ENCODE measurements at places on chromosomes 3 and 15.
A peak's percentile ranks its signal among the peaks of the same experiment; 100 is the strongest.

DNA sequence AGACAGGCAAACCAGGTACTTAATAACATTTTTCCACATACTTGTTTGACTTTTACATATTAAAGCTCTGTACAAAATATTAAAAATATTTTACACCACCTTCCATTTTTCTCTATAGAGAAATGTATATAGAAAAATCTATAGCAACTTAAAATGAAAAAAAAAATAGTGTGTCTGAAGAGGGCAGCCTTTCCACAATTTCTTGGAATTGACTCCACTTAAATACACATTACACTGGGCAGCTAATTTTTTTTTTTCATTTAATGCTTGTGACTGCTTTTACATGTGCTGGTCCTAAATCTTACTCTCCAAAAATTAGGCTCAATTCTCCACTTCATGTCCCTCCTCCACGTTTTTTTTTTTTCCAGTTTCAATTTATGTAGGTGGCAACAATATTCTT is 427.0 kb upstream of the RBMS3 start:
- DNase-seq = no peak

DNA sequence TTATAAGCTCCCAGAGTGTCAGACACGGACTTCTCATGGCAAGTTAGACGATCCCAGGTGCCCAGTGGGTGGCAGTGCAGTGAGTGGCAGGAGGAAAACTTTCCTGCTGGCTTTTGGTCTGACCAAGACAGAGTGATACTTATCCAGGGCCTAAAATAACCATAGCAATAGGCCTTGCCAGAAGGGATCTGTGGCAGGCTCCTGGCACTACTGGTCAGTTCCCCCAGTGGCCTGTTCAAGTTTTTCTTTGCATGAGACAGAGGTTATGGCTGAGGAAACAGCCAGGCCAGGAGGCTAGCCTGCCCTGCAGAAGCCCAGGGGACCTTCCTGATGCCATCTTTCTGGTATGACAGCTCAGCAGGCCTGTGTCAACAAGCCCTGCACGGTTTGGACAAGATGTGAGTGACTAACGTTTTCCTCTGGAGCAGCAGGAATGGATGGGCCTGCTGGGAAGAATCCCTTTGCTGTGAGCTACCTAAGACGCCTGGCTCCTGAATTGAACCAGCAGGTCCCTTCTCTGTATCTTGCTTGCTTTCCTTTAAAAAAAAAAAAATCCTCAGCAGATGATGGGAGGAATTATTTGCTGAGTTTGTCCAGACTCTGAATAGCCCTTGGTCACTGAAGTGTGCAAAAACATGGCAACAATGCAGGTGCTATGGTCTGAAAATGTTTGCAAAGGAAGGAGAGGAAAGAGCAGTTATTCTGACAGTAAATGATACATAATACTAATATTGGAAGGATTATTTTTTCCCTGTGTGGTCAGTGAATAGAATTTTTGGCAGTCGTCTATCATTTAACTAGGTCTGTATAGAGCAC is 18.0 kb downstream of the SCG5 start:
- DNase-seq = peak; percentile 57

DNA sequence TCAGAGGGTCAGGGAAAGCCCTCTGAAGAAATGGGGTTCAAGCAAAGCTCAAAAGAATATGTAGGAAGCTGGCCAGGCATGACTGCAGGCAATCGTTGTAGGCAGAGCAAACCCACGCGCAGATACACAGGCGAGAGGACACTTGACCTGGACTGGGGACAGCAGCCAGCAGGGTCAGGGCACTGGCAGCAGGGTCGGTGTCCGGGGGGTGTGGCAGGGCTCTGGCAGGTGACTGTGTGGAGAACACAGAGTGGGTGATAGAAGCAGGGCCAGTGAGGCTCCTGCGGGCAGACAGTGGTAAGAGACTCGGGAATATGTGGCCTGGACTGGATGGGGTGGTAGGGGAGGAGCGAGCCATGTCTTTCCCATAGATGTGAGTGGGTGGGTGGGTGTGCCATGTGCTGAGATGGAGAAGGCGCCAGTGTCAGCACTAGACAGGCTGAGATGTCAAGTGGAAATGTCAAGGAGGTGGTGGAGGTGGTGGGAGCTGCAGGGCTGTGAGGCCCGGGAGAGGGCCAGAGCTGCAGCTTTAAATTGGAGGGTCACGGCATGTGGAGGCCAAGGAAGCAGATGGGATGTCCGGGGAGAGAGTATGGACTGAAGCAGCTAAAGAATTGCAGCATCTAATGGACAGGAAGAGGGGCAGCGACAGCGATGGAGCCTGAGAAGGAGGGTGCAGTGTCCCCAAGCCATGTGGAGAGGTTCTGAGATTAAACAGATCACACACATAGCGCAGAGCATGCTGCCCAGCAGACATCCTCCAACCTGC is 13.4 kb downstream of the TMEM43 start:
- DNase-seq = no peak

GRCh38 chr3:128447561-128448013 is 19.1 kb downstream of the DNAJB8 start:
- no peak for DNase-seq

DNA sequence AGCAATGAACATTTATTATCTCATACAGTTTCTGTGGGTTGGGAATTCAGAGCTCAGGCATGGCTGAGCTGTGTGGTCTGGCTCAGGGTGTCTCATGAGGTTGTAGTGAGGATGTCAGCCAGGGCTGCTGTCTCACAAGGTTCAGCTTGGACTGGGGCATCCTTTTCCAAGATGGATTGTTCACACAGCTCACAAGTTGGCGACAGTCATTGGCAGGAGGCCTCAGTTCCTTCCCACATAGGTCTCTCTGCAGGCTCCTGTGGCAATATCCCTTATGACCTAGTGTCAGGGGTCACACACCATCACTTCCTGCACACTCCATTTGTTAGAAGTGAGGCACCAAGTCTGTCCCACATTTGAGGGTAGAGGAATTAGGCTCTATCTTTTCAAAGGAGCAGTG is 56.0 kb downstream of the RPLP1 start:
- no peak for DNase-seq

GRCh38 chr3:59480486-59480995 is 430.7 kb upstream of the CFAP20DC start:
- DNase-seq = peak; percentile 71

- no peak for DNase-seq
These were observed 857.8 kb downstream of the TUSC7 start for GRCh38 chr3:117567382-117567781.

DNA sequence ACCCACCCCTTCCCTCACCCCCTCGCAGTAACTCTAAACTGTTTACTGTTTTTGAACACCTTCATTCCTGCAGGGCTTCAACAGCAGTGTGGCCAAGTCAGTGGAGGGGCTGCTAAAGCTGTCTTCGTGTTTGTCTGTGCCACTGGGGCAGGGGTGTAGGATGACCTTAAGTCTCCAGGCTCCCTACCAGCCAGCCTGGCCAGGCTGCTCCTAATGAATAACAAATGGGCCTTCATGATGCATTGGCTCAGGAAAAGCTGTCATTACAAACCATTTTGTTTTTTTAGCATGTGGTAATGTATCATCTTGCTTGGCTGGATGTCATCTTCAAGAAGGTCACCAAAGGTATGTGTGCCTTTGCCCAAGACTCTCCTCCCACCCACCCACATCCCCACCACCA is 372.2 kb upstream of the WNT5A start:
- DNase-seq = no peak

GRCh38 chr3:172582712-172583111 is 59.5 kb upstream of the TNFSF10 start:
- DNase-seq = no peak

- no peak for DNase-seq
These were observed 272.5 kb upstream of the TGFBR2 start for GRCh38 chr3:30333903-30334302.

- no peak for DNase-seq
These were observed 7.4 kb downstream of the HMCES start for GRCh38 chr3:129286081-129286480.

DNA sequence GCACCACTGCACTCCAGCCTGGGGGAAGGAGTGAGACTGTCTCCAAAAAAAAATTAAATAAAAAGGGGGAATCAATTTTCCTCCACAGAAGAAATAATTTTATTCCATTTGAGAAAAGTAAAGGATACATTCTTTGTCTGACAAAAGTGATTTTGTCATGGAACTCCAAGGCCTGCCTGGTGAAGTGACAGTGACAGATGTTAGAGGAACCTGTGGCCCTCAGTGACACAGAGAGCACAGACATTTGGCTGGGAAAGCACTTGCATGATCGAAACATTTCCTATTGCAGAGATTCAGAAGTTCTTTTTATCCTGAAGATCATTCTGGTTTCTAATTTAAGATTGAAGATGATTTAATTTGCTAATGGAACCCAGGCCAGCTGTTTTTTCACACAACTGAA is 5.9 kb downstream of the LYSMD4 start:
- no peak for DNase-seq

DNA sequence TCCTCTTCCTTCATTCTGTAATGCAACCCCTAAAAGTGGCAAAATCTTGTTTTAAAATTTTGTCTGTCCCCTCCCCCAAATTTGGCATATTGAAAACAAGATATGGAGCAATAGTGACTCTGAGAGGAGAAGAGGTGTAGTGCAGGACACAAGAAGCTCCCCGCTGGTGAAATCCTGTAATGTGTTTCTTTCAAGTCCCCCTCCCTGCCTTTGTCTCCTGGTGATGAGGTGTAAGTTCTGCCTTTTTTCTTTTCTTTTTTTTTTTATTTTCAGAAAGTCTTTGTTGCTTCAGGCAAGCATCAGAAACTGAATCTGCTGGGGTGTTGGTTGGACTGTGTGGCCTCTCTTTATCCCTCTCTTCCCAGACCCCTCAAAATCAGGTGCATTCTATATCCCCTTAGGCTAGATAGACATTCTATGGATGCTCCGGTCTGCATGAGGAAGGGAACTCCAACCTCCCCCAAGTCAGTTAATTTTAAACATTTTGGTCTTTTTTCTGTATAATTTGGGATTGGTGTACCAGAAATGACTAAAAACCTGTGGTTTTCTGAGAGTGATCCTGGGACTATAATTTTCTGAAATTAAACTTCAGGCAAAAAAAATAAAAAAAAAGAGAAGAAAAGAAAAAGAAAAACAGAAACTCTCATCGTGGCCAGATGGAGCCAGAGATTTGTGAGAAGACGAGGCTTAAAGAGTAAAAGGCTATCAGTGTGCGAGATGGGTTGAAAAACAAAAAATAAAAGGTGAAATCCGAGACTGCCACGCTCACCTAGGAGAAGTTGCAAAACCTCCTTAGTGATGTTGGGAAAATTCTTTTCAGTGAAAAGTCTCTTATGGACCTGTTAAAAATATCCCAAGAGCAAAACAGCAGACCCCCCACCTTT is 21.4 kb downstream of the ACKR2 start:
- peak; percentile 46 for DNase-seq

- DNase-seq = peak; percentile 59
These were observed 29.9 kb upstream of the ST3GAL6 start for GRCh38 chr3:98733053-98733811.

- DNase-seq = no peak
These were observed 175.6 kb downstream of the GREM1 start for GRCh38 chr15:32893421-32893820.

GRCh38 chr3:163722405-163722804 is 1355.9 kb downstream of the SI start:
- no peak for DNase-seq

DNA sequence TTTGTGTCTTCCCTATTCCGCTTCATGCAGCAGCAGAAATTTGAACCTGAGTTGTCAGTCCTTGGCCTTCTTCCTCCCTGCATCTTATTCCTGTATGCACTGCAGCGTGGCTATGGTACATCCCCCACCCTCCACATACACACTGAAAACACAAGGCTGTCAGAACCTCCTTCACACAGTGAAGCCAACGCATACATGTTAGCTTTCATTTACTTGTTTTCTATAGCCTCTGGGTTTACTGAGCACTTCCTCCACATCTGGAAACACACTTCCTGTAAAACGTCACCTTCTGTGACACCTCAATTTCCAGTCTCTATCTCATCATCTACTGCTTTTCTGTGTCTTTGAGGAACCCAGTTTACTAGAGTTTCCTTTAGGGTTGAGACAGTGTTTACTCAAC is 47.0 kb downstream of the SUSD5 start:
- no peak for DNase-seq

DNA sequence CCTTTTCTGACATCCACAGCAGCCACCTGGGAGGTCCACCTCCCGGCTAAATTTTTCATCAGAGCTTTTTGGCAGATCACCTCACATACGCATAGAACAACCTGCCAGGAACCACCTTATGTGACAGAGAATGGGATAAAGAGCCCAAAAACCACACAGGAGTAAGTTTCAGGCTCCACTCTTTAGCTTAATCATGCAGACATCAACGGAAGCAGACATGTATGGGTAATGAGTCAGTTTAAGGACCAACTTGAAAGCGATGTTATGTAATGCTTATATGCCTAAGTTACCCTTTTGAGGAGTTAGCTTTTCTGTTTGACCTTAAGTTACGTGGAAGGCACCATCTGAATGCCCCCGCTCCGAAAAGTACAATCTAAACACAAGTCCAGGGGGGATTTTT is 183.3 kb upstream of the BHLHE40 start:
- DNase-seq = no peak

GRCh38 chr15:39275066-39275465 is 305.8 kb upstream of the THBS1 start:
- no peak for DNase-seq

GRCh38 chr15:74222240-74223119 is 13.6 kb upstream of the CCDC33 start:
- DNase-seq = no peak

DNA sequence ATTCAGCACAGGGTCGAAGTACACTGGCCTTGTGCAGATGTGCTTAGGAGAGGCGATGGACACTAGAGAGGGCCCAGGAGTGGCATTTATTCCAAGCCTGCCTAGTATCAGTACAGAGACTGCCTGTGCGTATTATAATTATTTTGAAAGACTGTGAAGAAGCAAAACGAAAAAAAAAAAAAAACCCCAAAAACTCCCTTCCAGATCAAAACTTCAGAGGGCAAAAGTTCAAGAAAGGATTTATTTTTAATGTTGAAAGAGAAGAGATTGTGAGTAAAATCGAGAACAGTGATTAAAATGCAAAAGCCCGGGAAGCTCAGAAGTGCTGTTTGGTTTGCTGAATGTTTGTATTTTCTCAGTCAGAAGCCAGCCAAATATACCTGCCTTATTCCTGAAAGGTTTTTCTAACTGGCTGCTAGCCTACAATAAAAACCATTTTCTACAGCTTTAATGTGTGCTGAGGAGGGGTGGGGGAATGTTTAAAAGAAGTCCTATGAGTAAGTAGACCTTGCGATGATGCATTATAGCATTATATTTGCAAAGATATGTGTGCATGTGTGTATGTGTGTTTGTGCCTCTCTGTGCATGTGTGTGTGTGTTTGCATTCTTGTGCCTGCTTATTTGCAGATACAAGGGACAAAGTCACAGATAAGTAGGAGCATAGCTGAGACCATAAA is 19.3 kb upstream of the LZTFL1 start:
- no peak for DNase-seq

- peak; percentile 88 for DNase-seq
These were observed 33.3 kb downstream of the CA12 start for GRCh38 chr15:63348392-63348791.

- DNase-seq = no peak
These were observed 439.7 kb upstream of the FRG2C start for GRCh38 chr3:75224412-75224811.
